Fibroblast of upper back skin (primary cell): ENCODE measurements at places on chromosomes 2 and 18.
A peak's percentile ranks its signal among the peaks of the same experiment; 100 is the strongest.

GRCh38 chr2:100891906-100892642, 72.1 kb downstream of the NPAS2 start:
- DNase-seq = peak; percentile 78

GRCh38 chr2:140353541-140353940, 1573.4 kb upstream of the NXPH2 start:
- peak; percentile 87 for DNase-seq

GRCh38 chr2:10196948-10197696, 74.6 kb downstream of the RRM2 start:
- DNase-seq = no peak

DNA sequence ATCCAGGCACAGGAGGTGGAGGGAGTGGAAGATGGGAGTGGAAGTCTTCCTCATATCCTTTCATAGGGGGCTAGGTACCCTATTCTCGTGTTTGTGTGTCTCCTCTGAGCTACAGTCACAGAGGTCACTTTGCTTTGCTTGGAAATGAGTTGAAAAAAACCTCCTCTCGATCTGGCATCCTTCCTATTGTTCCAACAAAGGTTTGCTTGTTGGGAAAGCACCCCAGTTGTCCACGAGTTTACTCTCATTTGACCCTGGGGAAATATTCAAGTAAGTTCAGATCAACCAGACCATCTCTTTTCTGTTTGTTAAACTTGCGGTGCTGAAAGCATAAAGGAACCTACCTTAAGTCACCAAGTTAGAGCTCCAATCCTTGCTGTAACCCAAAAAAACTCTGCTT, 59.3 kb downstream of the ARHGEF33 start:
- no peak for DNase-seq

GRCh38 chr2:207012461-207012860, 73.1 kb downstream of the CPO start:
- DNase-seq = no peak

- peak; percentile 54 for DNase-seq
These were observed 29.2 kb downstream of the CDH2 start for GRCh38 chr18:28147674-28148171.

- no peak for DNase-seq
These were observed 25.5 kb downstream of the LGALSL start for GRCh38 chr2:64479259-64480117.

DNA sequence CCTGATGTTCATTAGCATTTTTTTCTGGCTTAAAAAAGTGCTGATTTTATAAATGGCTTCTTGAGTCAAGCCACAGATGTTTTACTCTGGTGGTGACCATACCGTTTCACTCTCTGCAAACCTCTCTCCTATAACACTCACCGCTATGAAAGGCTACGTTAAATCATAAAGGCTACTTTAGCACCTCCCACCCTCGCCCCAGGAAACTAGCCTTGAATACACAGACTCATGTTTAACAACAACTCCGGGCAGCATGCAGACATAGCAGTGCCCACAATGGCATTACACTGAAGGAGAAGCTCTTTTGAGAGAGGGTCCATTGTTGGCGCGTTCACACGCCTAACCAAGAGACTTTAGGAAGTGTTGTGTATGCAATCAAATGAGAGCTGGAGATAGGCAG, 5.6 kb downstream of the MYT1L start:
- no peak for DNase-seq
